Forelimb muscle (tissue), 1 donor: ENCODE measurements at places on chromosomes 1 and 21. TPM values are rescaled to one million over a fixed set of nuclear protein-coding genes. Genes with fewer than 3 reads are reported as not detected.

GRCh38 chr1:242002510-242002909 is 3.6 kb upstream of the MAP1LC3C start:
- DNase-seq = no peak

- no peak for DNase-seq
Observed at GRCh38 chr1:11107599-11107998, 7.9 kb upstream of the EXOSC10 start.

GRCh38 chr1:165580931-165581871 is 37.4 kb downstream of the LRRC52 start:
- DNase-seq = no peak

DNA sequence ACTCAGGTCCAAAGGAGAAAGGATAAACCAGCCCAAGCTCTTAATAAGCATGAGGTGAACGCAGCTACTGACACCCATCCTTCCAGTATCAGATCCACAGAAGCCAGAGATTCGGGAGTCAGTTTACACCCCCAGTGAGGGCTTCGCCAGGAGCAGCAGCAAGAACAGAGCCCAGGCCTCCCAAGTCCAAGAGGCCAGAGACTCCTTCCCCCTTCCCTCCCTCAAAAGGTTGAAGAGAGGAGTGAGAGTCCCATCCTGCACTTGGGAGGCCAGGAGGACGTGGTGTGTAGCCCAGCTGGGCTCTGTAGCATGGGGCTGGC is 72.8 kb downstream of the MRPL37 start:
- no peak for DNase-seq

AQP10 gene
- polyA plus RNA-seq = not detected

HRNR gene
- 0.03 TPM for polyA plus RNA-seq

DNA sequence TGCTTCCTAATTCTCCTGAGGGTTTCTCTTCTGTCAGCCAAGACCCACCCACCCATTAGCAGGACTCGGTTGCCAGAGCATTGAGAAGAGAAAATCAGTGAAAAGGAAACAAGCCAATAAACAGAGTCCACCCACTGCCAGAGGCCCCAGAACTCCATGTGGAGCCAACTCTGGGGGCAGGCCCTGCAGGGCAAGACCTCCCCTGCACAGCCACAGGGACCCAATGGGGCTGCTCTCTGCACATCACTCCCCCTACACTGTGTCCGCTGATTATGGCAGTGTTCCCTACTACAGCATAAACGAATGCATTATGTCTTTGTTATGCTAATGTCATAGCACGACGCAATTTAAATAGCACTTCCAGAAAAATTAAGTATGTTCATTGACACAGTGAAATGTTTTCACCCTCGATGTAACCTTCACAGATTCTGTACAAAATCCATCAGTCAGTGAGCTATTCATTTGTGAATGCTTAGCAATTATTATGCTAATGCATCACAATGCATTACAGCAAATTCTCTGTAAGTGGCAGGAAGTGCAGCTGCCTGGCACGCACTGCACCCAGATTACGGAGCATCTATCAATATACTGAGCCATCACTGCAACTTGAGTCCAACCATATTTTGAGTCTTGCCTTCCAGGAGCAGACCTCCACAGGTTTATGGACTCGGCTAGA is 56.4 kb downstream of the GRIK3 start:
- DNase-seq = no peak

TIAM1 gene
- 10.8 TPM for polyA plus RNA-seq

DNA sequence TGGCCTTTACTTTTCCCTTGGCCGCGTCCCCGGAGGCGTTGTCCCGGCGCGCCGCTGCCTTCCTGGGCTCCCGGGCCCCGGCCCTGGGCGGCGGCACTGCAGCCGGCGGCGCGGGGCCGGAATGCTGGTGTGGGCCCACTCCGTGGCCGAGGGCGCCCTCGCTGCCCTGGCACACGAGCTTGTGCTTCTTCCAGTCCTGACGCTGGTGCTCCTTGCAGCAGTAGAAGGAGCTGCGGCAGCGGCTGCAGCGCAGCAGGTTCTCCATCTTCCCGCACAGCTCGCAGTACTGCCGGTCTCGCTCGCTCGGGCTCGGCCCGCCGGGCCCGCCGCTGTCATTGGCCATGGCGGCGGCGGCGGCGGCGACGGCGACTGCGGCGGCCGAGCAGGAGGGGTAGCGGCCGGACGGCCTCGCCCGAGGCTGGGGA is 529 bp downstream of the EGLN1 start:
- no peak for DNase-seq

- no peak for DNase-seq
Observed at GRCh38 chr1:226580625-226581270, 32.2 kb downstream of the STUM start.

TMOD4 gene
- polyA plus RNA-seq = 43.2 TPM

SPRR2E gene
- not detected for polyA plus RNA-seq

VASH2 gene
- polyA plus RNA-seq = 41.0 TPM

GRCh38 chr1:96144636-96145035 is 576.9 kb upstream of the PTBP2 start:
- DNase-seq = no peak

DNA sequence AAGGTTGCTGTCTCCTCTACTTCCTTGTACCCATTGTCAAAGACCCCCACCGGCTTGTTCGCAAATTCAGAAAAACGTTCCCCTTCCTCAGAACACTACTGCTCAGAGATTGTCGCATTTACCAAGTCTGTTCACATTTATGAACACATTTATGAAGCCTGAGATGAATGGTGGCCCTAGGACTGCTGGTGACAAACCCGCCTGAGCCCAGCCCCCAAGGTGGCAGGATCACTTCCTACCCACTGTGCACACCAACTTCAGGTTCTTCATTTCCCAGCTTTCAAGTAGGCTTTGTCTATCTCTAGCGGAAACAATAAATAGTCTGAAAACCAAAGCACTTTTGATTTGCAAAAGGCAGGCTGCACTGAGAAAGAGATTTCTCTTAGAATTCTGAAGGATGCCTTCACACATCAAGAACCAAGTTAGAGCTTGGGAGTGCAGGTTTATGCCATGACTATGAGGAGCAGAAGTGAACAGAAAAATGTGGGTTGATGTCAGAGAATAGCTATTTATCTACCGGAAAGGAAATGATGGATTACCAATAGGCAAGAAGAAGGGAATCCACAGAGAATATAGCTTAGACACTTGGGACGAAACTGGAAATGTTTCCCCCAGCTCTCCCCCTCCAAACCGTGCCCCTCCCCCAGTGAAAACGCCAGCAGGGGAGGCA is 200.5 kb downstream of the TOMM20 start:
- no peak for DNase-seq
